Epithelial cell of umbilical artery (primary cell): ENCODE measurements at places on chromosomes 12 and 14. TPM values are rescaled to one million over a fixed set of nuclear protein-coding genes. Genes with fewer than 3 reads are reported as not detected.

The VSX2 gene
- not detected in 2 replicates for total RNA-seq

The SIRT4 gene
- 1.3 and 2.6 TPM in 2 replicates for total RNA-seq

The PLBD2 gene
- total RNA-seq: 15.3 and 17.2 TPM in 2 replicates

The EID3 gene
- total RNA-seq: 1.9 and 10.3 TPM in 2 replicates

The CFAP54 gene
- 24.7 and 37.5 TPM in 2 replicates for total RNA-seq

The KRT3 gene
- total RNA-seq: not detected in 2 replicates

The EPS8 gene
- total RNA-seq: 10.2 and 17.5 TPM in 2 replicates

The LRTM2 gene
- total RNA-seq: not detected in 2 replicates
